ENCODE measurements at places on chromosomes 16 and 17.

DNA sequence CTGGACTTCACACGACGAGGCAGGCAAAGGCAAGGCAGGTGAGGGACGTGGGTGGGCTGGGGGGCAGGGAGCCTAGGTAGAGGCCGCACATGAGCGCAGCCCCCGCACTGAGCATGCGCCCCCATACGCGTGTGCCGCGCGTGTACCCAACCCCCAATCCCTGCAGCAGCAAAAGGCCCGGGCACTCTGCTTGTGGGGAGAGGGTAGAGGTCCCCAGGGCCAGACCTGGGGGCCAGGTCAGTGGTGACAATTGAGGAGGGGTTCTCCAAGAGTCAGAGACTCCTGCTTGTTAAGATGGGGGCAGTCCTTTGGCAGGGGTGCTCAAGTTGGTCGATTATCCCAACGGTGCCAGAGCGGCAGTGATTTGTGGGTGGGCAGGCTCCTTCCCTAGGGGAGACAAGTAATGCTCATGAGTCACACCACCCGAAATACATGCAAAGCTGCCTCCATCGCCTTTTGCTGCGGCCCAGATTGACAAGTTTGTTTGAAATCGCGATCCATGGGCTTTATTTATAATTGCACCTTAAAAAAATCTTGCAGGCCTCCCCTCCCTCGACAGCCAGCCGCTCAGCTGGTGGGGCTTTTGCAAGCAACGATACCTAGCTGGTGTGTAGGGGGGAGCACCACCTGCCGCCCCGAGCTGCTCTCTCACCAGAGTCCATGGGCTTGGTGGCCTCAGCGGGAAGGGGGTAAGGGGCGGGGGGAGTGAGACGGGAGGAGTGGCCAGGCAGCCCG is 1.1 kb upstream of the GIT1 start:
- DNase-seq, result peak; percentile 42

DNA sequence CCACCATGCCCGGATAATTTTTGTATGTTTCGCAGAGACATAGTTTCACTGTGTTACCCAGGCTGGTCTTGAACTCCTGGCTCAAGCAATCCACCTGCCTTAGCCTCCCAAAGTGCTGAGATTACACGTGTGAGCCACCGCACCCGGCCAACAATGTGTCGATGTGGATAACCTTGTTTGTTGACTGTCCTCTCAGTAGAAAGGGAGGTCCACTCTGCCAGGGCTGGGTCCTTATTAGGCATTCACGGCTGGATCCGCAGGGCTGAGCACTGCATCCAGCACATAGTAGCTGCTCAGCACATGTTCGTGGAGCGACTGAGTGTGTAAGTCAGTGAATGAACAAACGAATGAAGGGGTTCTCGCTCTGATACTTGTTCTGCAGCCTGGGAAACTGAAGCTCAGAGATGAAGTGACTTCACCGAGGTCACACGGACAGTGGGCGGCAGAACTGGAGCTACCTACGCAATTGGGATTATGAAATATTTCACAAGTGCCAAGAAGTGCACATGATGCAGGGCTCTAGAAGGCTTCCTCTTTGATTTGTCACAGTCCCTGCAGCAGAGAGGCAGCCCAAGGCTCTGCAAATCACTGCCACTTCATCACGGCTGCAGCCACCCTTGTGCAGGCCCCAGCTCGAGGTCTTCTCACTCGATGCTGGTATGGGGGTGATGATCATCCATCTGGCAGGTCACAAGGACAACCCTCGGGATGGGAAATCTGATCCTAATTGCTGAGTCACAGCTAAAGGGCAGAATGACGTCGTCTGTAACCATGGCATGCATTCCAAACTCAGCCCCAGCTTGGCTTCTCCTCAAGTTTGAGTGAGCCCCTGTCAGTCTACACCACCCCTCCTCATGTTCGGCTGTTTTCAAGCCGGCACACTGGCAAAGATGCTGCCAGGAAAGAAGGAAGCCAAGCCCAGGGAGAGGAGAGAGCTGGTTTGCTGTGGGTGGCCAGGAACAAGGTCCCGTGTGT is 28.0 kb upstream of the SNN start:
- peak; percentile 50 for DNase-seq

GRCh38 chr17:33284022-33284421 is 9.1 kb downstream of the ASIC2 start:
- no peak for DNase-seq

DNA sequence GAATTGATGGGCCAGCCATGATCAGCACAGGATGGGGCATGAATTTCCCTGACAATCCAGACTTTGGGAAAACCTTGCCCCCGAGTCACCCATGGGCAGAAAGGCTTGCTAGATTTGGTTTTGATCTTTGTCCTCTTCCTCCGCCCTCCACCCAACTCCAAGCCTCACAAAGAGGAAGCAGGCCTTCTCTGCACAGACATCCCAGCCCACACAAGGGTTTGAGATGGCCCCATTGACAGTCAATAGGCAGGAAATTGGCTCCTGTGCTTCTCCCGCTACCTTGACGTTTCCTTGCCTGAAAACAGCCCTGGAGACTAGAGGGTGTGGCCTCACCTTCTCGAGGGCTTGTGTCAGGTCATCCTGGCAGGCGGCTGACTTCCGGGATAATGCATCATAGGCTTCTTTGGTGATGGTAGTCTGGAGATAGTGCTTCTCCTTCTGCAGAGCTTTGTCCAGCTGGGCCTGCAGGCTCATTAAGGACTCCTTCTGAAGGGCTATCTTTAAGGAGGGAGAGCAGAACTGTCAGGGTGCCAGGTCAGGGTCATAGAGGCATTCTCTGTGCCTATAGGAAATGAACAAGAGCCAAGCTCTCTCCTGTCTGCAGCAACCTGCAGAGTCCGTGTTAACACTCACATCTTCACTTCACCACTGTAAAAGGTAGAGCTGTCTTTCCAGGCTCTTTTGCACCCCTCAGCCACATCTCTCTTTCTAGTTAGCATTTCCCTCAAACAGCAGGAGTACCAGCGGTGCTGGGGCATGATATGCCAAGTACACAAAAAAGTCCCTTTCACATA is 32.2 kb downstream of the DHX38 start:
- DNase-seq, result no peak

DNA sequence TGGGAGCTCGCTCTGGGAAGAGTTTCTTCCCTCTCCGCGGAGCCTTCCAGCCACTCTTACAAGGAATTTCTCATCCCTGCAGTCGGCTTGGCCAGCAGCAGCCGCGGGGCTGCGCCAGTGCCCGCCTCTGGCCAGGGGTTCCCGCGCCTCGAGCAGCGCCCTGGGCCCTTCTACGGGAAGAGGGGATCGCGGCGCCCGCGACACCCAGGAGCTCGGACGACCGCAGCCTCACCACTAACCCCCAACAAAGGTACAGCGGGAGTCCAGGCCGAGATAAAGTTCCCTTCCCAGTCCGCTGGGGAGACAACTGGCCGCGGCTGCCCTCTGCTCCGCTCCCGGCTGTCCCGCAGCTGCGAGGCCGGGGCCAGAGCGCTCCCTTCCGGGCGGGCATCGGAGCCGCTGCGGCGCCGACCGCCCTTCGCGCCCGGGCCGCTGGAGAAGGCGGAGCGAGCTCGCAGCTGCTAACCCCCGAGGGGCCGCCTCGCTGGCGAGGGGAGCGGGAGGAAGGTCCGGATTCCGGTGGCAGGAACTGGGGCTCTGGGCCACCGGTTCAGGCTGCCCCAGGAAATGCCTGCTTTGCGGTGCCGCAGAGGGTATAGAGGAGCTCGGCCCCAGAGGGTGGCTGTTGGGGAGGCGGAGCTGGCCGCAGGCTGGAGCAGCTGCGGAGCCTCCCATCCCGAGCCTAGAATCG is 3.6 kb upstream of the HS3ST3B1 start:
- DNase-seq, result no peak

DNA sequence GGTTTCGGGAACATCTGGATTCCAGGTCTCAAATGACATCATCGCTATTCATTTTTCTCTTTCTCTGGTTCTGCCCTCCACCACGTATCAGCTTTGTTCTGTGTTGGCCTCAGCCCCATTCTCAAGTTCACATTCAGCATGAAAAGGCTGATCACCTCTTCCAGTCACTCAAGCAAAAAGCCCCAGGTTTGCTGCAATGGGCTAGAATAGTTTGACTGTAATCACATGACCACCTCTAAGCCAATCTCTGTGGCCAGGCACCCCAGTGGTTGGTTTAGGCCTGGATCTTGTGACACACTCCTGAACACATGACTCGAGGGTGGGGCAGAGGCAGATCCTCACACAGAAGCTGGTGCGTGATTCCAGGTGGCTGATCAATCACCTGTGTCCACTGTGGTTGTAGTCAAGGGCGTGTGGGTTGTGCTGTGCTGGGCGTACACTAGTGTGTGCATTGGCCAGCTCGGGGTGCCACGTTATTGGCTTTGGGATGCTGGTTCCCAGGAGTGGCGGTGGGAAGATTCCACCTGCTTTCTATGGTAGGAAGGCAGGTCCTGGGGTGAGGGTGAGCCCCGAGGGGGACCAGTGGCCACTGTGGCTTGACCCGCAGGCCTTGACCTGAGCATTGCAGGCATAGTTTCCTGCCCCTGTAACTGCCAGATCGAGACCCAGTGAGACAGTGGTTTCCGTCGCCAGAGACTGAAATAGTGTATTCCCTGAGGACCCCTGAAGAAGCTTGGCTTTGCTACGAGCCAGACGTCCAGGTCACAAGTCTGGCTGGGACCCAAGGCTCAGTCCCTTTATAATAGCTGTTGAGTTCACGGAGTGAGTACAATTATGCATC is 12.0 kb downstream of the EEF2K start:
- peak; percentile 48 for DNase-seq

- DNase-seq, result no peak
These were observed 107.9 kb downstream of the RAP1GAP2 start for GRCh38 chr17:2904135-2904534.

GRCh38 chr17:41537614-41537954 is 9.5 kb upstream of the KRT19 start:
- DNase-seq, result no peak

DNA sequence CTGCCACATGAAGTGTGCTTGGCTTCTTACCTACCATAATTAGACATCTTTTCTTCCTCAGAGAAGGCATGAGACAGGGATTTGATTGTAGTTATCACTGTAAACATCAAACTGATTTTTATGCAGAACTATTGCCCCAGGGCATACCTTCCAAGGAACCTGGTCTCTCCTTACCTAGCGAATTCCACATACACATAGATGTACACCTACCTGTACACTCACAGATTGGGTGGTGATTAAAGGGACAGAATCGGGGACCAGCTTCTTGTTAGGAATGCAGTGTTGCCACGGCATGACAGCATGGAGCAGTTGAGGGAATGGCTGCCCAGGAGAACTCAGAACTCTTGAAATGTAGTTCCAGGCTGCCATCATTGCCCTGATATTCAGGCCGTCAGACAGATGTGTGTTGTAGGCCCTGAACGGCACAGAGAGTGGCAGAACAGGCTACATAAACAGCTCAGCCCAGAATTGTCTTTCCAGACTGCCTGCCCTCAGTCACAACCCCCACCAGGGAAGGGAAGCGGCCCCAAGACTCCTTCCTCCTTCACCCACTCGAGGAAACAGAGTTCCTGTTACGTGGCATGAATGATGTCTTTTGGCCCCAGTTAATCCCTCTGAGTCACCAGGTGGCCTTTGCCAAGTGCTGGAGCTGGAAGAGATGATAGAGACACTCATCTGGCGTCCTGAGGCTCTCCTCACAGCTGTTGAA is 17.8 kb upstream of the NAGLU start:
- DNase-seq, result peak; percentile 69

DNA sequence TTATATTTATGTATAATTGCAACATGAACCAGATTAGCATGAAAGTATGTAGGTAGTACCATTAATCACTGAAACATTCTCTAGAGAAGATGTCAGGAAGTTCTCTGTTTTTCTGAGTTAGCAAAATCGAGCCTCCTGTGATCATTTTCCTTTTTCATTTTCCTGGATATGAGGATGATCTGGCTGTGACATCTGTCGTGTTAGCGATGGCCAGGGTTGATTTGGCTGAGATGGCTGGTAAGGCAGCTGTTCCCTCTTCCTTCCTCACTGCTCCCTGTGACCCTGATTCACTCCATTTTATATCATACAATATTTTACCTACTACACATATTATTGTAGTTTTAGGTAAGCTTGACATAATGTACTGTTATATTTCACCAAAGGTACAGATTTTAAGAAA is 10.3 kb downstream of the CNTNAP4 start:
- DNase-seq, result no peak

DNA sequence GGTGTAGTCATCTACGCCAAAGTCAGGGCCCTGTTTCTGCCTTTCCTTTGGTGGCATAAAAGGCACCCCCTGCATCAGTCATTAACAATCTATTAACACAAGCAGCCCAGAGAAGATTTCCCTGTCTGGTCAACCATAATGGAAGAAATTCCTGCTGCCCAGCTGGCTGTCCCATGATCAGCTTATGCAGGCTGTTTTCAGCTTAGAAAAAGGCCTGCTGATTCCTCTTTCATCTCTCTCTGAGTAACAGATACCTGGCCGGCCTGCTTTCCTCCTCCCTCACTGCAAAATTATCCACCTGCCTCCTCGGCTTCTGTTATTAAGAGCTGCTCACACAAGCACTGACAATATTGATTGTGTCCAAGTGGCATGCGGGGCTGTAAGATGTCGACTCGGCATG is 70.3 kb upstream of the MMP2 start:
- no peak for DNase-seq

DNA sequence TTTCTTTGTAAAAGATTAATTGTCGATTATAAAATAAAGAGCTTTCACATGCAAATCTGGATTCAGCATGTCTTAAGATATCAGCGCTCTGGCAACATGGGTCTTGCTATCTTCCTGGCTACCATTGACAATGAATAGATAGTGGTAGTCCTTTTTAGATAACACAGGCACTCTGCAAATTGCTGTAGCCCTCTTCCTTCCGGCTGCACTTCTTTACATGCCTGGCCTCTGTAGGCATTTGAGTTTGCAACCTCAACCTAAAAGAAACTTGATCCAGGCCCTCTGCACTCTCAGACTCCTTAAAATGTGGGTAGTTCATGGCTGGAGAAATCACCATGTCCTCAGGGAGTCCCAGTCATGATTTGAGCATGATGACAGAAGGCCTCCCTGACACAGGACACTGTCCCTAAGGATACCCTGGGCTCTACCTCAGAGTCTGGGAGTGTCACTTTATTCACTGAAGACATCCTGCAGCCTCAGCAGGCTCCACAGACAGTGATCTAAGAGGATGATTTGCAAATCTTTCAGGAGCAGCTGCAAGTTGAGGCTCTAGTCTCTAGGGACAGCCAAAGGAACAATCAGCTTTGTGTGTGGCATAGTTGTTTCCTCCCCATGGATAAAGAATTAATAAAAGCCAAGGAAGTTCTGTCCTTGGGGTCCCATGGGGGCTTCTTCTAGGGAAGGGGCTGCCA is 529.4 kb downstream of the RBFOX1 start:
- DNase-seq, result no peak
